ENCODE measurements at places on chromosomes 3 and 15.

- H3K27me3 ChIP-seq, result no peaks in the 10 kb centered on the region
- H3K4me1 ChIP-seq, result peaks cover 2% of the 10 kb centered on the region
- H3K36me3 ChIP-seq, result no peaks in the 10 kb centered on the region
- no peak overlapping the region for H3K4me3 ChIP-seq
These were observed 34.9 kb upstream of the LIMD1 start for GRCh38 chr3:45559560-45560118.

DNA sequence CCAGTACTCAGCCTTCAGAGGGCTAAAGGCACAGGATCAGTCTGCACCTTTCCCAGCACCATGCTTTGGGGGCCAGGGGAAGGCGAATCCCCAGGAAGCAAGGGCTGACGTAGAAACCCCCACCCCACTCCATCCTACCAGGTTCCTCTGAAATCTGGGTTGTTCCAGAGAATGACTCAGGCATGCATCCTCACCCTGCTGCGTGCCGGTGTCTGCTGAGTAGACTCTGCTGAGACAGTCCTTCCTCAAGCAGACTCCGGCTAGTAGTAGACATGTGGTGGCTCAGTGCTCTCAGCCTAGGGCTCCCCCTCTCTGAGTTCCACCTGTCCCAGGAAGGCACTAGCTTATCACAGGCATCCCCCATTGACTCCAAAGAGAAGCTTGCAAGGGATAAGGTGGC lies 9.0 kb downstream of the TMEM43 start:
- DNase-seq, result no peak
- H3K27me3 ChIP-seq, result no peaks in the 10 kb centered on the region
- peaks cover 8% of the 10 kb centered on the region for H3K4me1 ChIP-seq
- peak overlapping the region; percentile 59 for H3K27ac ChIP-seq
- H3K36me3 ChIP-seq, result peaks cover 2% of the 10 kb centered on the region

- no peak for DNase-seq
- no peak overlapping the region for H3K4me3 ChIP-seq
- peaks cover 2% of the 10 kb centered on the region for H3K4me1 ChIP-seq
- H3K27ac ChIP-seq, result no peak overlapping the region
- peaks cover 12% of the 10 kb centered on the region for H3K36me3 ChIP-seq
These were observed 23.2 kb upstream of the MAGEF1 start for GRCh38 chr3:184734903-184735701.

DNA sequence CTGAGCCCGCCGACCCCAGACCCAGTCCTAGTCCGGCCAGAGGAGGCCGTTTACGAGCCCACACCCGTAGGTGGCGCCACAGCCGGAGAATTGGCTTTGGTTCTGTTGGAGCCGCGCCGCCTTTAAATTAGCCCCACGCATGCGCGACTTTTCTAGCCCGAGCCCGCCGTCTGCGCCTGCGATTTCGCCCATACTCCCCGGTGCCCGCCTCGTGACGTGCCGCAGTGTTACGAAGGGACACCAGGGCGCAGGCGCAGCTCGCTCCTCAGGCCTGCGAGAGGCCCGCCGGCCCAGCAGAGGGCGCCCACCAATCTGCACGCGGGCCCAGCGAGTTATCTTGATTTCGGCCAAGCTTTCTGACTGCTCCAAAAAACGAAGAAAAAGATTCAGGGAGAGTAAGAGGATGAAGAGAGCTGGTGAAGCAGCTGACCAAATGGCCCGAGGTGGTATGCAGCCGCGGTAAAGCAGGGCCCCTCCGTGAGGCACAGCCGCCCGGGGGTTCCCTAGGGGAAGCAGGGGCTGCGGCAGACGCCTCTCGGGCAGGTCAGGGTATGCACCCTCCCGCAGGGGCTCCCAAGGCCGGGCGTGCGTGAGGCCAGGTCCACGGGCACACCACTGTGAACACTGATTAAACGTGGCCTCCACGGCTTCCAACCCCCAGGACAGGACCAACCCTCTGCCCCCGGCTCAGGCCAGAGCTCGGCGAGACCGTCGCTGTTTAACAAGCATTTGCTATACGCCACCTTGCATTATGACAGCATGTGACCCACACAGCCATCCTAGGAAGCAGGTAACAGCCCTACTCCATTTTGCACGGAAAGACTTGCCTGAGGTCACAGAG lies 32.8 kb downstream of the RPN1 start:
- peaks cover 24% of the 10 kb centered on the region for H3K4me1 ChIP-seq
- no peaks in the 10 kb centered on the region for H3K27me3 ChIP-seq
- peak; percentile 97 for DNase-seq
- H3K36me3 ChIP-seq, result peaks cover 9% of the 10 kb centered on the region

DNA sequence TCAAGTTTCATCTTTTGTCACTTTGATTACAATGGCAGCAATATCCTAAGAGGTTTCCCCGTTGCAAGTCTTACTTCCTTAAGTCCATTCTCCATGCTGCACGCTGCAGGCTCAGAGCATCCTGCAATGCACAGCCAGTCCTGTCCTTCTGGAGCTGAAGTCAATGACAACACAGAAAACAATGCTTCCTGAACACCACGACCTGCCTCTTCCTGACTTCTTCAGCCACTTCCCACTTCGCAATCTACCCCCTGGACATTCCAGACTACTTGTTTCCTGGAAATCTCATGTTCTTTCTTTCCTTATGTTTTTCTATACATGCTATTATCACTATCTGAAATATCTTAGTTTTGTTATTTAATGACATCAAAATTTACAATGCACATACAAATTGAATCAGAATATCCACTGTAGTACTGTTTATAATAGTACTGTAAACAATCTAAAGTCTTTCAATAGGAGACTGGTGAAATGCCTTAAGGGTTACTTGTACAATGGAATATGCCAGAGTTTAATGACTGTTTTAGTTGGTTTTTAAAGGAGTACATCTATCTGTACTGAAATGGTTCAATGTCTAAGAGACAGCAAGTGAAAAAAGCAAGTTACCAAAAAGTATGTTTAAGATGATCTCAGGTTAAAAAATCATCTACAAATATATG lies 113.7 kb upstream of the PRTG start:
- no peaks in the 10 kb centered on the region for H3K27me3 ChIP-seq
- H3K27ac ChIP-seq, result no peak overlapping the region
- H3K36me3 ChIP-seq, result peaks cover 13% of the 10 kb centered on the region
- no peak for DNase-seq

DNA sequence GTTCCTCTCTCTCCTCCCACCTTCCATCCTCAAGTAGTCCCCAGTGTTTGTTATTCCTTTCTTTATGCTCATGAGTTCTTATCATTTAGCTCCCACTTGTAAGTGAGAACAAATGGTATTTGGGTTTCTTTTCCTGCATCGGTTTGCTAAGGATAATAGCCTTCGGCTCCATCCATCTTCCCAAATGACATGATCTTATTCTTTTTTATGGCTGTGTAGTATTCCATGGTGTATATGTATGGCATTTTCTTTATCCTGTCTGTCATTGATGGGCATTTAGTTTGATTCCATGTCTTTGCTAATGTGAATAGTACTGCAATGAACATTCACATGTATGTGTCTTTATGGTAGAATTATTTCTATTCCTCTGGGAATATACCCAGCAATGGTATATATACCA lies 62.4 kb upstream of the CFAP161 start:
- peaks cover 14% of the 10 kb centered on the region for H3K27me3 ChIP-seq
- H3K4me1 ChIP-seq, result peaks cover 3% of the 10 kb centered on the region
- H3K27ac ChIP-seq, result no peak overlapping the region

GRCh38 chr3:56988458-56989168 lies 71.9 kb upstream of the SPATA12 start:
- H3K4me3 ChIP-seq, result no peak overlapping the region
- DNase-seq, result peak; percentile 60
- peaks cover 19% of the 10 kb centered on the region for H3K27me3 ChIP-seq

DNA sequence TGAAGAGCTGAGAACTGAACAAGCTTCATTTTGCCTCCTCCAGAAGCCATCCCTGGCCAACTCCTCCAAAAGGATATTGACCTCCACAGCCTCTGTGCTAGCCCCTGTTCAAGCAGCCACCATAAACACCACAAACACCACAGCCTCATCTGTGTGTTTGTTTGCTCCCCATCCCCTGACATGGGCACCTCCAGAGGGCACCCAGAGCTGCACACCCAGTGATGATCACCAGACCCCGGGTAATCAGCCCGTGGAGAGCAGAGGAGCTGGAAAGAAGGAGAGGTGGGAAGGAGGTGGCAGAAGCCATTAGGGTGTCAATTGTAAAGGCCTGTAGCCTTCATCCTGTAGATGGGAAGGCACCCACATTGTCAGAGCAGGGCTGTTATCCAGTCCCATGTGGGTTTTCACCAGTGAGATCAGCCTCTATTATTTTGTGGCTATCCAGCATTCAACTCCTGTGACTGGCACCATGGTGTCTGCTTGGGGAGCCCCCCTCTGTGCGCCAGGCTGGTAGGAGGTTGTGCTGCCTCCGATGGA lies 6.8 kb upstream of the WNT7A start:
- H3K4me1 ChIP-seq, result peaks cover 26% of the 10 kb centered on the region
- H3K4me3 ChIP-seq, result no peak overlapping the region
- H3K36me3 ChIP-seq, result peaks cover 8% of the 10 kb centered on the region
- DNase-seq, result no peak
- peaks cover 34% of the 10 kb centered on the region for H3K27me3 ChIP-seq

GRCh38 chr3:196609343-196609775 lies 30.1 kb upstream of the NRROS start:
- peak; percentile 93 for DNase-seq
- peaks cover 32% of the 10 kb centered on the region for H3K4me1 ChIP-seq
- no peaks in the 10 kb centered on the region for H3K36me3 ChIP-seq

DNA sequence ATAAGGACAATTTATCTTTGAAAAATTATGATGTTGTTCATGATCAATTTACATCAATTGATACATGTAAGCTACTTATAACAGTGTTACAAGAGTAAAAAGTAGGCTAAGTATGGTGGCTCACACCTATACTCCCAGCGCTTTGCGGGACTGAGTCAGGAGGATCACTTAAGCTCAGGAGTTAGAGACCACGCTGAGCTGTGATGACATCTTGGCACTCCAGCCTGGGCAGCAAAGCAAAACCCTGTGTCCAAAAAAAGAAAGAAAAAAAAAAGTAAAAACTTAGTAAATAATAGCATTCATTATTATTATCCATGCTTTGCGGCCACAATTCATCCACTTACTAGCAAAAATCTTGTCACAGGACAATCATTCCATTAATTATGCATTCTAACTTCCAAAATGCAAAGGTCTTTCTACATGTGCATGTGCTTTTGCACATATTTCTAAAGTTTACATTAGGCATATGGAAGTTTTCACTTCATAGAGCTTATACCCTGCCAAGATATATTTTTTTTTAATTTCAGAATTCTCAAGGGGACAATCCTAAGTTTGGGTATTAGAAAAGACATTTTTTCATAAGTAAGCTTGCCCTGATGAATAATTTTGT lies 243.3 kb upstream of the RARB start:
- DNase-seq, result no peak
- no peaks in the 10 kb centered on the region for H3K27me3 ChIP-seq
- no peaks in the 10 kb centered on the region for H3K4me1 ChIP-seq
- H3K27ac ChIP-seq, result no peak overlapping the region
- no peak overlapping the region for H3K4me3 ChIP-seq

GRCh38 chr15:70665599-70665998 lies 97.8 kb downstream of the UACA start:
- DNase-seq, result no peak
- H3K36me3 ChIP-seq, result no peaks in the 10 kb centered on the region
- no peak overlapping the region for H3K4me3 ChIP-seq
- H3K27me3 ChIP-seq, result peaks cover 6% of the 10 kb centered on the region
- no peak overlapping the region for H3K27ac ChIP-seq
- H3K4me1 ChIP-seq, result no peaks in the 10 kb centered on the region

GRCh38 chr15:92361321-92362000 lies 32.2 kb upstream of the ST8SIA2 start:
- no peak overlapping the region for H3K27ac ChIP-seq
- H3K4me3 ChIP-seq, result no peak overlapping the region
- H3K4me1 ChIP-seq, result no peaks in the 10 kb centered on the region
- H3K27me3 ChIP-seq, result peaks cover 34% of the 10 kb centered on the region

- no peak overlapping the region for H3K4me3 ChIP-seq
- H3K27ac ChIP-seq, result no peak overlapping the region
- no peaks in the 10 kb centered on the region for H3K4me1 ChIP-seq
- H3K36me3 ChIP-seq, result no peaks in the 10 kb centered on the region
These were observed 404.4 kb downstream of the PTPRG start for GRCh38 chr3:61965770-61966131.

- no peaks in the 10 kb centered on the region for H3K36me3 ChIP-seq
- no peak overlapping the region for H3K4me3 ChIP-seq
- no peak for DNase-seq
- H3K27me3 ChIP-seq, result no peaks in the 10 kb centered on the region
- peaks cover 18% of the 10 kb centered on the region for H3K4me1 ChIP-seq
These were observed 201.5 kb downstream of the UACA start for GRCh38 chr15:70561885-70562284.

DNA sequence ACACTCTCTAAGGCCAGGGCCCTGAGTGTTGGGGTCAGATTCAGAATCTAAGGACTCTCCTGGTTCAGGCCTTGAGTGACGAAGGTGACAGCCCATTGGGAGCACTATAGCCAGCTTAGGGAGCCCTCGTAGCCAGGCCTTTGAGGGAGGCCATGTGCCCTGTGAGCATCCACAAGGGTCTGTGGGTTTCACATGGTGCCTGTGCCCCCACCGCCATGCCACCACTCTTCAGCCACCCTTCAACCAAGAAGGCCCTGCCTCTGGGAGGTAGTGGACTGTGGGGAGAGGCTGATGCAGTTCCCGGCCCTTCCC lies 37.5 kb downstream of the TSPAN3 start:
- H3K4me3 ChIP-seq, result no peak overlapping the region
- DNase-seq, result no peak
- H3K27me3 ChIP-seq, result no peaks in the 10 kb centered on the region
- peak overlapping the region; percentile 43 for H3K27ac ChIP-seq

- peaks cover 3% of the 10 kb centered on the region for H3K36me3 ChIP-seq
- no peak overlapping the region for H3K27ac ChIP-seq
- H3K4me1 ChIP-seq, result peaks cover 8% of the 10 kb centered on the region
- no peak overlapping the region for H3K4me3 ChIP-seq
These were observed 15.0 kb downstream of the SNAP23 start for GRCh38 chr15:42510258-42511006.

DNA sequence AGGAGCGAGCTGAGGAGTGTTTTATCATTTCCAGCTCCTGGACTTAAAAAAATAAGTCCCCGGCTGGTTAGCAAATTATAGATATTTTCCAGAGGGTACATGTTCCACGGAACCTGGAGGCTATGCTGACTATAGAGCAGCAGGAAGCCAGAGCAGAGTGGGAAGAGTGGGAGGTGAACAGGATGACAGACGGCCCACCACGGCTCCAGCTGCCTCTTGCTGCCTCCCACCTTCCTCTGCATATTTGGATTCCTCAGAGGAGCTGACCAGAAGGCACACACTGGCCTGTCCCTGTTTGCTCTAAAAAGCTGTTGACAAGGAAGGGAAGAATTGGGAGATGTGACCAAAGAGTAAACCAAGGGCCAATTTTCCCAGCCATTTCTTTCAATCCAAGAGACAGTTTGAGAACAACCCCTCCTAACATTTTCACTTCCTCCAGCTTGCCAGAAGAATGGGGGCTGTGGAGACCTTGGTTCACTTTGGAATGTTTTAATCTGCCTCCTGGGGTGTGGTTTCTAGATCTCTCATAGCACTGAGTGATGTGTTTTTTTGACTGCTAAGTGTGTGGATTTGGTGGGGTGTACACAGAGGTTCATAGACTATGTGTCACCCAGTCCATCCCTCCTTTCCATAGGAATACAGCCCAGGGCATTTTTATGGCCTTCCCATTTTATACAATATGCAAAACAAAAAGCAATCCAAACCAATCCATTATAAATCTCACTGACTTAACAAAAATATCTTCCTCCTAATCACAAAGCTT lies 36.8 kb downstream of the HGD start:
- H3K4me3 ChIP-seq, result no peak overlapping the region
- H3K27me3 ChIP-seq, result peaks cover 4% of the 10 kb centered on the region
- DNase-seq, result no peak

- H3K27ac ChIP-seq, result no peak overlapping the region
- H3K4me1 ChIP-seq, result no peaks in the 10 kb centered on the region
- H3K36me3 ChIP-seq, result peaks cover 3% of the 10 kb centered on the region
- peaks cover 25% of the 10 kb centered on the region for H3K27me3 ChIP-seq
- H3K4me3 ChIP-seq, result no peak overlapping the region
These were observed 3.3 kb downstream of the CYP19A1 start for GRCh38 chr15:51335087-51335486.

Data from T-helper 17 cell (primary cell).